Pericardium fibroblast (primary cell): ENCODE measurements at places on chromosomes 12 and 14. TPM values are rescaled to one million over a fixed set of nuclear protein-coding genes. Genes with fewer than 3 reads are reported as not detected.

The FAM186B gene
- total RNA-seq: 0.23 TPM in 1 of 2 replicates, not detected in the other

The ANKS1B gene
- 1.2 and 1.5 TPM in 2 replicates for total RNA-seq

The LRR1 gene
- 5.7 TPM in 2 replicates for total RNA-seq

The ITGB7 gene
- total RNA-seq: 0.17 TPM in 1 of 2 replicates, not detected in the other

The SIX6 gene
- total RNA-seq: not detected in 2 replicates

The ZCRB1 gene
- 26.6 and 35.5 TPM in 2 replicates for total RNA-seq

The SLC7A8 gene
- total RNA-seq: 4.3 and 9.8 TPM in 2 replicates

The KRT78 gene
- not detected in 2 replicates for total RNA-seq

The C14orf119 gene
- total RNA-seq: 31.9 and 46.3 TPM in 2 replicates

The C14orf39 gene
- not detected in 2 replicates for total RNA-seq

The TOX4 gene
- 25.4 and 35.8 TPM in 2 replicates for total RNA-seq

The MDGA2 gene
- total RNA-seq: not detected in 2 replicates

The MRPL52 gene
- total RNA-seq: 36.8 and 42.4 TPM in 2 replicates

The TRAFD1 gene
- 24.6 and 40.1 TPM in 2 replicates for total RNA-seq

The GLIPR1L1 gene
- not detected in 2 replicates for total RNA-seq

The CEBPE gene
- total RNA-seq: not detected in 2 replicates

The WSB2 gene
- 50.1 and 80.3 TPM in 2 replicates for total RNA-seq

The KRT74 gene
- not detected in 2 replicates for total RNA-seq

The TEX52 gene
- not detected in 2 replicates for total RNA-seq

The CSRP2 gene
- 5.1 and 23.3 TPM in 2 replicates for total RNA-seq

The NELL2 gene
- total RNA-seq: 0.09 and 0.47 TPM in 2 replicates

The ESR2 gene
- total RNA-seq: 0.26 TPM in 1 of 2 replicates, not detected in the other

The NPFF gene
- total RNA-seq: not detected in 2 replicates

The TTC8 gene
- 12.6 and 22.3 TPM in 2 replicates for total RNA-seq

The MYH6 gene
- not detected in 2 replicates for total RNA-seq

The GARIN6 gene
- not detected in 2 replicates for total RNA-seq

The HOXC10 gene
- total RNA-seq: not detected in 2 replicates

The IRAK3 gene
- total RNA-seq: 11.7 and 14.9 TPM in 2 replicates

The IL22 gene
- total RNA-seq: not detected in 2 replicates

The TMEM116 gene
- 7.5 and 10.7 TPM in 2 replicates for total RNA-seq

The REM2 gene
- total RNA-seq: not detected in 2 replicates

The CLEC12A gene
- not detected in 2 replicates for total RNA-seq

The BHLHE41 gene
- total RNA-seq: 2.0 and 7.0 TPM in 2 replicates

The DAO gene
- total RNA-seq: 5.4 TPM in 1 of 2 replicates, not detected in the other

The NRIP2 gene
- total RNA-seq: under 0.01 TPM in 1 of 2 replicates, not detected in the other

The CYP46A1 gene
- under 0.01 and 2.7 TPM in 2 replicates for total RNA-seq

The OVCH1 gene
- 0.12 and 0.17 TPM in 2 replicates for total RNA-seq
